ENCODE measurements at places on chromosomes 3 and 15.

GRCh38 chr15:65470866-65471265, 46.6 kb downstream of the DPP8 start:
- no peak for DNase-seq

DNA sequence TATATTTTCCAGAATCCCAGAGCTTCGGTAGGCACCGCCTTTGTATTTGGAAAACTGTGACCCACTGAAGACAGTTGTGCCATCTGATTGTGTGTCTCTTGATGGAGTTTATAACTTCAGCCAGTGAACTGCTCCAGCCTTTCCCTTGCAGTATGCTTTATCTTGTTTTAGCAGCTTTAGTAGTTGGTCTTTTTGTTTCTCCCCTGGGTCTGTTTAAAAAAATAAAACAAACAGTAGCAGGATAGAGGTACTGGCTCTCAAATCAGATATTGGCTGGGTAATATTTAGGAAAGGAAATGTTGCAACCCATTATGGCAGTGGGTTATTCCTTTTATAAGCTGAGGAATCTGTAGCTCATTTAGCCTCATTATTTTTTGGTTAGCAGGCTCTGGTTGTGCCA, 151.5 kb upstream of the BFSP2 start:
- DNase-seq, result no peak

GRCh38 chr3:177482048-177482691, 284.9 kb upstream of the TBL1XR1 start:
- no peak for DNase-seq

DNA sequence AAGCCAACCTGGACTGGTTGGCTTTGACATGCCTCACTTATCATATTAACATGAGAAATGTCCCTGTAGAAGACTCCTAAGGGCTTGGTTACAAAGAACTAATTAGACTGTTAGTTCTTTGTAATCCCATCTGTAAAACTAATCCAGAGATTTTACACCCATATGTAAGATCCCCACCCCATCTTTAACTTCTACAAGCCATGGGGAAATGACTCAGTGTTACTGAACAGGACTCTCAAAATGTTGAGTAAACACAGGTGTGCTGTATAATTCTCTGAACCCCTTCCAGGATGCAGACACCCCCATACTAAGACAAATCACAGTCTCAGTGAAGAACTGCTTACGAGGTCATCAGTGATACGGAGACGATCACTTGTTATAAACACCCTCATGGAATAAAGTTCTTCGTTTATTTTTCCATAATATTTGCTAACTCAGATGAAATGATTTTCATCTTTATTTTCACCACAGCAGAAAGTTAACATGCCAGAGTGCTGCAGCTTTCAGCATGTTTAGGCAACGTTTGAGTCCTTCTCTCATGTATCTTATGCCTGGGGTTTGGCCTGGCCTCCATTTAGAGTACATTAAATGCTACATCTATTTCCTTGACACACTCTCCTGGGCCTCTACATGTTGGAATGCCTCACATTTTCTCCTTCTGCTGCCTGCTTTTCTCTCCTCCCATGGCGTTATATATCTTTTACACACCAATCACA, 55.3 kb upstream of the LEKR1 start:
- no peak for DNase-seq

DNA sequence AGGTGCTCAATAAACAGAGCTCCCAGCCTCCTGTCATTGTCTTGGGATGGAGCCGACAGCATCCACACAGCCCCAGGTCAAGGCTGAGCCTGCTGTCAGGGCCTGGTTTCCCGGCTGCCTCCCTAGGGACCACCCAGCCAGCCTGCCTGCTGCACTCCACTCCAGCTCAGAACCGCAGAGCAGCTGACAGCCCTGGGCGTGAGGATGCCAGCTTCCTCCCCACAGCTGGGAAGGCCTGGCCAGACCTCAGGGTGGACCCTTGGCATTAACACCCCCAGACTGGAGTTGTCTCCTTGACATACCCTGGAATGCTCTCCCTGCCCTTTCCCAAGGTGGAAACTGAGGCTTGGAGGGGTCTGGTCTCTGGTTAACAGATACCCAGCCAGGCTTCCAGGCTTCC, 112.0 kb downstream of the WNT7A start:
- no peak for DNase-seq

DNA sequence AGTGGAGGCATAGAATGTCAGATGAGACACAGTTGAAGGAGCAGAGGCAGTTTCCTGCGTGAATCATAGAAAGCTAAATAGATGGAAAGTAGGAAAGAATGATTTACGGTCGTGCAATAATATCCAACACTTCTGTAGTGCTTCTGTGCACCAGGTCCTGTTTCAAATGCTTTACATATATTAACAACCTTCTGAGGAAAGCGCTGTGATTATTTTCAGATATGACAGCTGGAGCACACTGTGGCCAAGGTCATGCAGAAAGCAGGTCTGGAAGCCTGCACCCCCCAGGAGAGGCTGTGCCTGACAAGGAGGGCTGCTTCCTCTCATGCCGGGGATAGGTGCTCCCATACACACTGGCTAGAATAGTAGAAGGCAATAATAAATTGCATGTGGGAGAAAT, 104.5 kb downstream of the CHRNA7 start:
- no peak for DNase-seq
